Epithelial cell of proximal tubule (primary cell): ENCODE measurements at places on chromosomes 12 and 14. TPM values are rescaled to one million over a fixed set of nuclear protein-coding genes. Genes with fewer than 3 reads are reported as not detected.

GRCh38 chr14:68513838-68514607 is 278.8 kb downstream of the ZFP36L1 start:
- no peak for DNase-seq

DNA sequence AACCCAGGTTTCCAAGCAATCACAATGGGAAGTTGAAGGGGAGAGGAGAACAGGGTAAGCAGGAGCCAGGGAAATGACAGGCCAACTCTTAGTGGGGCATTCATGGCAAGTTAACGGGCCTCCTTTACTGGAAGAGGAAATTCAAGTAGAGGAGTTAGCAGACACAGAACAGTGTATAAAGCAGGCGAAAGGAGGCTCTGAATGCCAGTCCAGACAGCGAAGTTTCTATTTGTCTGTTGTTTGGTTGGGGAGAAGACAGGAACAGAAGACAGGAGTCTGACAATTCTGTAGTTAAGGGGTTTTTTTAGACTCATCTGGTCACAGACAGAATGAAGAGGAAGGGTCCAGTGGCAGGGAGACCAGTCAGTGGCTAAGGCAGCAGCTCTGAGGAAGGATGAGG is at the start of gene ACSM4:
TSS of gene ACSM4 (plus strand) at position 301 of the 400 bp plus-strand sequence. CDS start 260 bp downstream, outside the sequence.
- no peak for DNase-seq

DNA sequence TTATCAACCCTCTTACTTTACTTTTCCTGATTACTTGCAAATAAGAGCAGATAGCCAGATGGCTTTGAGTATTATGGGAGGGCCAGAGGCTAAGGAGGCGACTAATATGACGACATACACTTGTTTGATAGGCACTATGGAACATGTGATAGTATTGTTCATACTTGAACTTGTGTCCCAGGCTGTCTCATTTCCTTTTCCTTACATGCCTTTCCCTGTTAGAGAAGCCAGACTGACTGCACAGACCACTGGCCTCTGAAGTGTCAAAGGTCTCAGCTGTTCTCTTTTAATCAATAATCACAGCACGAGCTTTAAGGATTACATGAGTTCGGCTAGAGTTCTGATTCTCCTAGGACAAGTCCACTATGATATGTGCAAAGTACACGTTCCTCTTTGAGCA is 326.0 kb downstream of the PRKD1 start:
- no peak for DNase-seq

GRCh38 chr14:90985601-90986242 is 74.7 kb downstream of the RPS6KA5 start:
- DNase-seq = no peak

KRT6C gene
- total RNA-seq = not detected in 2 replicates

APOF gene
- not detected in 2 replicates for total RNA-seq

PKP2 gene
- total RNA-seq = 6.5 and 13.4 TPM in 2 replicates

- DNase-seq = no peak
Observed at GRCh38 chr12:107242189-107242588, 148.8 kb upstream of the CRY1 start.

GRCh38 chr12:106981788-106982187 is 5.2 kb downstream of the MTERF2 start:
- DNase-seq = no peak

- DNase-seq = no peak
Observed at GRCh38 chr12:124927201-124928094, 13.0 kb upstream of the UBC start.

GRCh38 chr12:65121049-65121955 is at the start of gene WIF1:
Gene WIF1 (minus strand): TSS chr12:65121305. CDS start chr12:65121191, 114 bp downstream.
- no peak for DNase-seq

- no peak for DNase-seq
Observed at GRCh38 chr12:106997916-106998315, 11.0 kb upstream of the MTERF2 start.

GRCh38 chr14:48738186-48738925 is 847.8 kb downstream of the RPS29 start:
- no peak for DNase-seq

TSPAN19 gene
- total RNA-seq = not detected in 2 replicates

- DNase-seq = no peak
Observed at GRCh38 chr12:65094722-65095121, 26.4 kb downstream of the WIF1 start.

- DNase-seq = no peak
Observed at GRCh38 chr12:67451206-67451605, 182.0 kb downstream of the CAND1 start.

DNA sequence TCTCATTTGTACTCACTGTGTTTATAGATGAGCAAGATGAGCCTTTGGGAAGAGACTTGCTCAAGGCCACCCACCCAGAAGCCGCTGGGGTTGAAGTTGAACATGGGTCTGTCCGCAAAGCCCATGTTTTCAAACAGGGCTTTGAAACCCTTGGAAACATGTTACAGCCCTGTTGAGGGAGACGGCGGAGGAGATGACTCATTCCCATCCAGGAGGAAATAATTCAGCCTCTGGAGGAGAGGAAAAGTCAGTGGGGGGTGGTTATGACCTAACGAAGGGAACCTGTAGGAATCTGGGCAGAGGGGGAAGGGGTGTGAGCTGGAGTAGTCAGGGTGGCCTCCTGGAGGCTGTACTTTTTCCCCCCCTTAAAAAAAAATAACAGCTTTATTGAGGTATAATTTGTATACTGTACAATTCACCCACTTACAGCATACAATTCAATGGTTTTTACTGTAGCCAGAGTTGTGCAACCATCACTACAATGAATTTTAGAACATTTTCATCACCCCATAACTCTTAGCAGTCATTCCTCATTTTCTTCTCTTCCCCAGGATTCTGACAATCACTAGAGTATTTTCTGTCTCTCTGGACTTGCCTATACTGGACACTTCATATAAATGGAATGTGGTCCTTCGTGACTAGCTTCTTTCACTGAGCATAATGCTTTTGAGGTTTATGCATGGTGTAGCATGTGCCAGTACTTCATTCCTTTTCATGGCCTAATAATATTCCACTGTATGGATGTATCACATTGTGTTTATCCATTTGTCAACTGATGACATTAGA is 1.9 kb upstream of the RIN3 start:
- DNase-seq = peak; percentile 82

MFAP5 gene
- 0.75 and 0.94 TPM in 2 replicates for total RNA-seq

DNA sequence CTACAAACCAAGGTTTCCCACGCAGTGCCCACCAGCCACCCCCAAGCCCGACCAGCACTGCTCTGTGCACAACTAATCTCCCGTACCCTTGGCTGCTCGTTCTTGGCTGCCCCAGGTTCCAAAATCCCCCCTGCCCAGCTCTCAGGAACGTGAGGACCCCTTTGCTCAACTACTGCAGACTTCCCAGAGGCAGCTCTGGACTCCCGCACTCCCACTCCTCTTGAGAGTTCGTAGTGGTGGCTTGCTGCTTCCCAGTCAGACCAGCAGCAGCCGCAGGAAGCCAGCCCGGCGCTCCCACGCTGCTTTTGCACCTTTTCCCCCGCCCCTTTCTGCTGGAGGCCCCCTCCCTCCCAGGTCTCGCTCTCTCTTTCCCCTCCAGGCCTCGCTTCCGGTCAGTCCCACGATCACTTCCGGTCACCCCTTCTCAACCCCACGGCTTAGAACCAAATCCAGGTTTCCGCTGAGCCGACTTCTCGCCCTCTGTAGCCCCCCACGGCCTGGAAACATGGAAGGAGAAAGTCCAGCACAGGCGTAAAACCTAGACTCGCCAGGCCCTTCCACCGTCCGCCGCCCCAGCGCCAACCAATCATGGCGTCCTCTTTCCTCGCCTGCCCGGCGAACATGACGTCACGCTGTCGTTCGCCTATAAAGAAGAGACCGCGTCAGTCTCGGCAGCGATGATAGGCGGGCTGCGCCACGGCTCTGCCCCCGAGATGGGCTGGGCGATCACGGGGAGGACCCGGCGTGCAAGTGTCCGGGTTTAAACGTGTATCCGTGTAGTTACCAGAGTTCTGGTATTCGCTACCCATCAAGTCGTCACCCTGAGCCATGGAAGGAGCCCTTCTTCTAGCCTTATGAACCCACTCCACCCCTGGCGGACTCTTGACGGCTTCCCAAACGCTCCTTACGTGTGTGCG is at the start of gene TFCP2:
TSS of gene TFCP2 (minus strand) at position 621 of the 917 bp plus-strand sequence. CDS start 713 bp downstream, outside the sequence.
- DNase-seq = peak; percentile 78

DNA sequence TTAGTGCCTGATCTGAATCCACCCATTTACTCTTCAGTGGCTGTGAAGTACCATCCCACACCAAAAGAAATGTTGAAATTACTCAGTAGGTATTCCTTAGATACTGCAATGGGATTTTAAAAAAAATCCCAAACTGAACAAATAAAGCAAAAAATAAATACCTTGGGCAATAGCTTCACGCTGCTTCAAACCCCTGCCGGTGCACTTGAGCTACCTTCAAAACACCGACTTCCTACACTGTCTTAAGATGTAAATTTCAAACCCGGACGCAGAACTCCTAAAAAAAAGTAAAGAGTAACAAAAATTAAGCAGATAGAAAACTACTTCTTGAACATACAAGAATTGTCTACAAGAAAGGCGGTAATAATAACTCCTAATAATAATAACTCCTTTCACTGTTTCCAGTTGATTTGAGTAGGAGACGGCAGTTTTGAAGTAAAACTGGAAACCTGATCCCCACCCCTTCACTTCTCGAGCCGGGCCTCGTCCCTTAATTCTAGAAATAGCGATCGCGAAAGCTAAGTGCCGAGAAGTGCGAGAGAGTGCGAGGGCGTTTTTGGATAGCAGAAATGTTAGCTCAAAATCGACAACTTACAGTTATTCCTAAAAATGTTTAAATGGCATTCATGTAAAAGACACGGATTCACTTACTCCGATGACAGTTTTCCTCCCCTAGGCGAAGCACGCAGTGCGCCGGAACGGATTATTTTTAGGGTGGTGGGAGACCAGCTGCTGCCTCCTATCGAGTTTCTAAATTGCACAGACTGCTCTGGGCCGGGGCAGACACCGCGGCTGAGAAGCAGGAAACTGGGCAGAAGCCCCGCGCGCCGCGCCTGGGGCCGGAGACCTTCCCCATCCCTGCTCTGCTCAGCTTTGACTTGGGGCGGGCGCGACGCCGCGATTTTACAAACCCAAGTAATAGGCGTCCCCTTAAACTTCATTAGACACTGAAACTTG is at the start of gene ABCC9:
TSS of gene ABCC9 (minus strand) at position 878 of the 957 bp plus-strand sequence. CDS start 4,752 bp downstream, outside the sequence.
- DNase-seq = no peak

TBX5 gene
- total RNA-seq = not detected in 2 replicates

DNA sequence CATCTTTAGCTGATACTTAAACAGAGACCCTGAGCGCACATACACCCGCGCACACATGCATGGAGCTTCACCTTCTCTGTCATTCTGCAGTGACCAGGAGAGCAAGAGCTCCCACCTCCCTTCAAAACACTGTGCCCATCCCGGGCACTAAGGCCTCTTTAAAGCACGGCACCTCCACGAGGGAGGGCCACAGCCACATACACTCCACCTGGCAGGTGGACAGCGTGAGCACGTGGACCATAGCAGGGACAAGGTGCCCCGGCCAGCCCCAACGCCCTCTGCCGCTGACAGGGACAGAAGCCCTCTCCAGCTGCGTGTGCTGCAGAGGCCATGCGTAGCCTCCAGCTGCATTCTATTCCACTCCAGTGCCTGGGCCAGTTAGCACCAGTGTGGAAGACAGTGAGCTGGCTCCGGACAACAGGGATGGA is 5.4 kb downstream of the GAPDH start:
- no peak for DNase-seq

MSRB3 gene
- total RNA-seq = 4.0 and 11.4 TPM in 2 replicates

DNA sequence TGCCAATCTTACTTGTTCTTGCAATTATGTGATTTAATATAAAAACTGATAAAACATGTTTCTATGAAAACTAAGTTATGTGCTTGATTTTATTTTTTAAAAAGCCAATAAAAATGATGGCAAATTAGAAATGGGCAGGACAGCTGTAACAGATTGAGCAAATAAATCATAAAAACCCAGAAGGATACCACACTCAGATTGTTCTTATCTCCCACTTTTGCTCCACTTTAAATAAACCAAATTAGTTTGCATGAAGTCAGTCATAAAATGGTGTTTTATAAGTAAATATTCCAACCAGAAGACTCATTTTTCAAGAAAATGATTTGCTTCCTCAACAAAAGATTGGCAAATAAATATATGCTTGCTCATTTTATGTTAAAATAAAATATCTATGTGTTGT is 307.9 kb upstream of the G2E3 start:
- DNase-seq = no peak

DNA sequence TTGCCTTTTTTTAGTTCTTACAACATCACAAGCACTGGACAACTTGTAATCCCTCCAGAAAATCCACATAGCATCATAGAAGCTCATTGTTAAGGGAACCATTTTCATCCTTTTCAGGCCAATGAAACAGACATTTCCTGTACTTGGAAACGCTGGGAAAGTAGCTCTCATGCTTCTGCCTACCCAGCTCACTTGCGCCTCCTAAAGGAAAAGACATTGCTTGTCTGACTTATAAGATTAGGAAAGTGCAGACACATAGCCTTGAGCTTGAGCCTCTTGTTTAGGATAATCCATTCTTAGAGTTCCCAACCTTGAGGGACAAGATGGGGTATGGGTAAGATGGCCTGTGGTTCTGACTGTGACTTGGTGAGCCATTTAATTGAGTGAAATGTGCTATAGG is 589.5 kb downstream of the NOVA1 start:
- no peak for DNase-seq
